ENCODE measurements at places on chromosomes 3 and 15.
A peak's percentile ranks its signal among the peaks of the same experiment; 100 is the strongest.

GRCh38 chr3:53579636-53580035 is 85.2 kb downstream of the CACNA1D start:
- DNase-seq, result no peak

GRCh38 chr3:166191411-166191810 is 354.2 kb upstream of the BCHE start:
- no peak for DNase-seq

DNA sequence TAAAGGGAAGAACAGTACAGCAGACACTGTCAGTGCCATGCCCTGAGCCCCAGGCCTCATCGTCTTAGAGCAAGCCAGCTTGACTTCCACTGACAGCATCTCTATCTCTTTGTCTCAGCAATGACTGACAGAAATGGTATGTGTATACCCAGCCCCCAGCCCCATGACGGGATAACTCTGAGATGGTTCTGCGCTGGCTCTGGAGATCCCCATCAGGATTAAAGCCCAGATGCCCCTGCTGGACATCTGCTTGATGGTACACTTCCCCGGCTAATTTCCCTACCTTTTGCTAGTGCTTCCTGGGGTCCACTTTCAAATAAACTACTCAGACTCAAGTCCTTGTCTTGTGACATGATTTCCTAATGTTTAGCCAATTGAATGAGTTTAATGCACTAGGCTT is 7.6 kb downstream of the NMNAT3 start:
- DNase-seq, result no peak

- DNase-seq, result no peak
Observed at GRCh38 chr3:157354722-157355121, 81.9 kb upstream of the PTX3 start.

GRCh38 chr3:87796843-87797185 is 262.0 kb downstream of the CGGBP1 start:
- no peak for DNase-seq

DNA sequence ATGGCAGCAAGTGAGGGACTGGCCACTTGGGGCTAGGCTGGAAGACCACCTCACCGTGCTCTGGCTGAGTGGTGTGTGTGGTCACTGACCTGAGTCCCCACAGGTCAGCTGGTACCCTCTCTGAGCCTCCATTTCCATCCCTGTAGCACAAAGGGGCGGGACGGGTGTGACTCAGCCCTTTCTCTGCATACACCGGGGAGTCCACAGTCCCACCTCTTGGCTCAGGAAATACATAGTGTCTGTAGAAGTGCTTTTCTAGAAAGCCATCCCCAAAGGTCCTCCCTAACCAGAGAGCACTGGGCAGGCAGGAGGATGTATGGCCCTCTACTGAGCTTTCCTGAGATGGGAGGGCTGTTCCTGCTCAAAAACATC is 27.2 kb downstream of the WNT7A start:
- no peak for DNase-seq

DNA sequence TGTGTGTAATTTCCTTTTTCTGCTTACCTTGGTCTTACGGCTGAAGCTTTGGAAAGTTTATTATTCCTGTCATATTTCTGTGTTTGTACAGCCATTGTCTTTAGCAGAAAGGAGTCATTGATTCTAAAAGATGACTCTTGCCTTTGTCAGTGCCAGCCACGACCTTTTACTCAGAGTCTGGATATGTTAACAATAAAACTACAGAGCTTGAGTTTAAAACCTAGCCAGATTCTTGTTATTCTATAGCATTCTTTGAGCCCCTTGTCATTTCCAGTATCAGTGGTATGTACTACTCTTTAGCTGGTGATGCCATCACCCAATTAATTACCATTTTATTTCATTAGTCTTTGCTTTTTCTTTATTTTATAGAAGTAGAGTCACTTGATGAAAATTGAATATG is 142.4 kb downstream of the TCF12 start:
- DNase-seq, result peak; percentile 56

GRCh38 chr15:36614016-36614415 is 34.6 kb downstream of the CDIN1 start:
- DNase-seq, result no peak

GRCh38 chr3:4820296-4821121 is 158.7 kb upstream of the BHLHE40 start:
- no peak for DNase-seq

DNA sequence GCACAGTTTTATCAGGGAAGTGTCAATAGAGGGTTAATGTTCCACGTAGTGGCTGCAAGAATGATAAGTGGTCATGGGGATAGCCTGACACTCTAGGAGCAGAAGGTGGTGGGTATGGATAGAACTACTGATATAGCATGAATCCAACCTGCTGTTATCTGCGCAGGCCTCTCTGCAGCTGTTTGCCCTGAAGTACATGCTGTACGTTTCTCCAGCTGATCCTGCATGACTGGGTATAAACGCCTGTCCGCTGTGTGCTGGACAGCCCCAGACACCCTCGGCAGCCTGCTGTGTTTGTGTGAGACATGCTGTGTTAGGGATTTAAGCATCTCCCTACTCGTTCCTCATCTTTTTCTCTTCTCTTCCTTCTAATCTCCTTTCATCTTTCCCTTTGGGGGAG is 87.1 kb downstream of the LPP start:
- peak; percentile 60 for DNase-seq

- DNase-seq, result no peak
Observed at GRCh38 chr3:183387797-183388196, 40.6 kb downstream of the MCF2L2 start.

DNA sequence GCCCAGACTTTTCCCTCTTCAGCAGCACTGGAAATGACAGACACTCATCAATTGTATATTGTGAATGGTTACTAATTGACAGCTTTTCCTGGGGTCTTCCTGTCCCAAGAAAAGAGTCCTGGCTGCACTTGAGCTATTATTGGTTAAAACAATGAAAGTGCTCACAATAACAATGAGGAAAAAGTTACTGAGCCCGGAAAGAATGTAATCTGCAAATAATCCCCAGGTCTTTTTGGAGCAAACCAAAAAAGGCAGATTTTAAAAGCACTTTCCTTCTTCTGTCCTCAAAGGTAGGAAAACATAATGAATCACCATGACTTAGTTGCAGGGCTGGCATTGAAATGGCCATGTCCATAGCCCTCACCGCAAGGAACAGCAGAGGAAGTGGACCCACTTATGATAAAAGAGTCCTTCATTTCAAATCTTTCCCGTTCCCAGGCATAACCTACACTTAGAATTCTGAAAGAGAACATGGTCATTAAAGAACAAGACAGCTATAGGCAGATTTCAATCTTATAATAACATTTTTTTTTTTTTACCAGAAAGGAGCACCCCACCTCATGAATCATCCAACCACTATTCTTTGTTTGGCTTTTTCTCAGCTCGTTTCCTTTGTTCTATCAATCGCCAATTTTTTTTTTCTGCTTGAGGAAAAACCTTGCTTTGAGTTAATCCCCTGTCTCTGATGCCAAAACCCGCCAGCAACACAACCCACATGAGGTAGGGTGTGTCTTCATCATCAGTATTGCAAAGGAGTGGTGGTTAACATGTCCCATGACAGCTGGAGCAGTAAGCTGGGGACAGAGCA is 35.5 kb upstream of the ATP1B3 start:
- no peak for DNase-seq

GRCh38 chr15:80706161-80706560 is 11.1 kb downstream of the ABHD17C start:
- no peak for DNase-seq

DNA sequence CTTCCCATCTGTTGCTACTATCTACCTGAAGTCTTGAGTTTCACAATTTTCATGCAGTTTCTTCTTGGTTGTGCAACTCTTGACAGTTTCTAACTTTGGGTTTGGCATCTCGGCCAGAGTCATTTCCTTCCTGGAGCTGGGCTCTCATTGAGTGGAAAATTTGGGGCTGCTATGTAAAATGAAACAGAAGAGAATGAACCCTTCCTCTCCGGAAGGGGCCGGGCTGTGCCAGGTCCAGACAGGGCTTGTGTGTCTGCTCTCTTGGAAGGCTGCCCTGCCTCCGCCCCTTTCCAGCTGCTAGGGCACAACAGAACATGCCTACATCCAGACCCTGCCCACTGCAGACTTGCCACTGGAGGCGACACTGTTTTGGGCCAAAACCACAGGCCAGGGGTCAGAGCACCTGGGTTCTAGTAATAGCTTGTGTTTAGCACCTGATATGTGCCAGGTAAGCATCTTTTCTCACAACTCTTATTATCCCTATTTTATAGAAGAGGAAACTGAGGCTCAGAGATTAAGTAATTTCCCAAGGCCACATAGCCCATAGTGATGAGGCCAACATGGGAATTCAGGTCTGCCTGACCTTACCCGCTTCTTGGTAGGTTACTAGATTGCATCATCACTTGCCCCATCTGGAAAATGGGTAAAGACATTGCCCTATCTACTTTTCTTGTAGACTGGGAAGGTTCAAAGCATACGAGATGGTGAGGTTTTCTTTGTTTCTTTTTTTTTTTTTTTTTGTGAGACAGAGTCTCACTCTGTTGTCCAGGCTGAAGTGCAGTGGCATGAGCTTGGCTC is 25.0 kb downstream of the IRAK2 start:
- no peak for DNase-seq

DNA sequence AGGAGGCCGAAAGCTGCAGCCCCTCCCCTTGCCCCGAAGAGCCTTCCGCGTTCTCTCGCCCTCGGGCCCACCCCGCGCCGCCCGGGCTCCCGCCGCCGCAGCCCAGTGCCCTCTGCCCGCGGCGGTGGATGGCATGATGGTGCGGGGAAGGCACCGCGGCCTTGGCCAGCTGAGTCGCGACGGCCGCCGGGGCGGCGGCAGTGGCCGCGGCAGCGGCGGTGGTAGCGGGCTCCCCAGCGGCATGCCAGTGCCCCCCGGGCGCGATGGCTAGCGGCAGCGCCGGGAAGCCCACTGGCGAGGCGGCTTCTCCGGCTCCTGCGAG is 1.2 kb downstream of the TLNRD1 start:
- DNase-seq, result no peak

DNA sequence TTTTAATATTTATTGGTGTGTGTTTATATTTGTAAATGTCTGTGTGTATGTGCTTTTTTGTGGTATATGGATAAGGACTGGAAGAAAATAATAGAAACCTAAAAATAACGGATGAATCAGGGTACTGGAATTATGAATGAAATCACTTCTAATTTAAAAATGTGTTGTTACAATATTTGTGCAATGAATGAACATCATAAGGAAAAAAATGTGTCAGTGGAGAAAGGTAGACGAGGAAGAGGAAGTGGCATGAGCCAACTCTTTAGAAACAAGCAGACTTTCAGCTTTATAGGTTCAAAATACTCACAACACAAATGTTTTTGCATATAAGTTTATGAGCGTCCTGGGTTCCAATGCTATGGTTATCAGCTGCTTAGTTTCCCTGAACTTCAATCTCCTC is 59.4 kb downstream of the SOX2 start:
- no peak for DNase-seq

- no peak for DNase-seq
Observed at GRCh38 chr15:62121273-62122015, 43.6 kb downstream of the C2CD4B start.

DNA sequence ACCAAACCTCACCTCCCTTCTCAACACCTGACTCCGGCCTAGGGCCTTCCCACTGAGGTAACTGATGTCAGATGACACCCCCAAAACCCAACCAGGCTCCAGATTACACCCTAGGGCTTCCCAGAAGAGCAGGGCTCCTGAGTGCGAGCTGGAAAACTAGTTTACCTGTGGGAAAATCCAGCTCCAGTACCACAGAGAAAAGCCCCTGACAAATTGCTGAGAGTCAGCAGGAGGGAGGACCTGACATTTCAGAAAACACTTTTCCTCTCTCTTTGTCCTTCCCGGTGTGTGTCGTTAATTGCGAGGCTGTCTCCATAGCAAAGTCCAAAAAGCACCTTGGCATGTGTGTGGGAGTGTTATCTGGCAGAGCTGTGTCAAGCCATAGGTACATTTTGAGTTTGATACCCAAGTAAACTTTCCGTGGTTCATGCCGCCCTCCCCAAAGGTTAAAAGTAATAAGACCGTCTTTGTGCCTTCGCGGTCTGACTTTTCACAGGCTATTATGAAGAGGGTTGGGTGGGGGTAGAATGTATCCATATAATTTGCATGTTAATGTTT is 79.8 kb upstream of the FNDC3B start:
- no peak for DNase-seq

DNA sequence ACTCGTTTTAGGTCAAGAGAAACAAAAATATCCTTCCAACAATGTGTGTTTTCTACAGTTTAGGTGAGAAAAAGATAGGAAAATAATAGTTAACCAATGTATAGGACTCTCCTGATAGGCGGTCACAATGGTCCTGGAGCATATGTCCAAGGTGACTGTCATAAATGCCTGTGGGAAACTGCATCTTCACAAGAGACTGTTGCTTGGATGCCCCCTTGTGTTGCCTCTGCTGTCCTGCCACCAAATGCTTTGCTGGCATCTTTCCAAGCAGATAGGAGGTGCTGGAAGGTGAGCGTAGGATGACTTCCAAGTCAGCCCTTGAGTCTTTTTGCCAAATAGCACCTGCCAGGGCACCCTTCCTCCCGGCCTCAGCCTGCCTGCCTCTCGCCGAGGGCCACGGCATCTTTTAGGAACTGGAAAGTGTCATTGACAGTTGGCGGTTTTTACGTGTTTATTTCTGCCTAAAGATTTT is 24.1 kb upstream of the SACM1L start:
- no peak for DNase-seq

- no peak for DNase-seq
Observed at GRCh38 chr3:70985572-70985971, 598.0 kb downstream of the FOXP1 start.

GRCh38 chr15:53323191-53323590 is 436.3 kb downstream of the WDR72 start:
- no peak for DNase-seq

DNA sequence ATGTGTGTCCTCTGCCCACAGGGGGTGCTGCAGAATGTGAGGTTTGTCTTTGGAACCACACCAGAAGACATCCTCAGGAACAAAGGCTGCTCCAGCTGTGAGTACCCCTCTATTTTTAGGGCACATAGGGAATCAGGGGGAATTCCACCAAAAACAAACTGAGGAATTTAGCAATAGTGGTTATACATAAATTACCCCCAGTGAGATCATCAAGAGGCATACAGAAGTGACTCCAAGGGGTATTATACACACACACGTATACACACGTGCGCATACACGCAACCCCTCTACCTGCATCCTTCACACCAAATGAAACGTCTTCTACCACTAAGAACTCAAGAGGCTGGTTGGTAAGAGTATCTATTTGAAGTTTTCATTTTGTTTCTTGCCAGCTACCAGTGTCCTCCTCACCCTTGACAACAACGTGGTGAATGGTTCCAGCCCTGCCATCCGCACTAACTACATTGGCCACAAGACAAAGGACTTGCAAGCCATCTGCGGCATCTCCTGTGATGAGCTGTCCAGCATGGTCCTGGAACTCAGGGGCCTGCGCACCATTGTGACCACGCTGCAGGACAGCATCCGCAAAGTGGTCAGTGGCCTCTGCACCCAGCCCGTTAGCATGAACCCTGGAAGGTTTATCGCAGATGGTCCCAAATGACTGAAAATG is 2.9 kb downstream of the THBS1 start:
- no peak for DNase-seq
